Stimulated activated CD8-positive, alpha-beta memory T cell treated with anti-CD3 and anti-CD28 coated beads, Interleukin-4, amount 100 ng/mL, for 4 hours (primary cell): ENCODE measurements at places on chromosomes 5 and 9.

GRCh38 chr9:108496846-108497245, 358.9 kb downstream of the ACTL7B start:
- DNase-seq, result no peak

DNA sequence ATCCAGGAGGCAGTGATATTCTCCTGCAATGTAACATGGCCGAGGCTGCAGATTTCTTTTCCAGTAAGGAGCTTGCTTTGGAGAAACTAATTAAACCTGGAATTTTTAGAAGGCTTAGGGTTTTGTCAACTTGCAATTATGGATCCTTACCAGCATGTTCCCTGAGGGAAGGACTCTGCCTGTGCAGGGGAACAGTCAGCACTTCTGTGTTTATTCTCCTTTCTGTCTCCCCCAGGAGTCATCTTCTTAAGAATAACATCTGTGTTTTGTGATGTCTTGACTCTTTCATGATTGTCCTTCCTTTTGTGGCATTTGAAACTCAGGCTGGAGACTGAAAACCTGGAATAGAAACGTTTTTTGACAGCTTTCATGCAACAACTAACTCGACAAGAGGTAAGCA, 80.5 kb upstream of the TNFSF8 start:
- no peak for DNase-seq

GRCh38 chr5:160626322-160626721, 204.7 kb downstream of the PTTG1 start:
- DNase-seq, result no peak

GRCh38 chr9:69264526-69264925, 60.5 kb upstream of the ENTREP1 start:
- DNase-seq, result no peak

- DNase-seq, result no peak
These were observed 143.5 kb downstream of the CDK5RAP2 start for GRCh38 chr9:120436446-120436845.

- no peak for DNase-seq
These were observed 269.8 kb upstream of the RFX3 start for GRCh38 chr9:3795556-3795955.

DNA sequence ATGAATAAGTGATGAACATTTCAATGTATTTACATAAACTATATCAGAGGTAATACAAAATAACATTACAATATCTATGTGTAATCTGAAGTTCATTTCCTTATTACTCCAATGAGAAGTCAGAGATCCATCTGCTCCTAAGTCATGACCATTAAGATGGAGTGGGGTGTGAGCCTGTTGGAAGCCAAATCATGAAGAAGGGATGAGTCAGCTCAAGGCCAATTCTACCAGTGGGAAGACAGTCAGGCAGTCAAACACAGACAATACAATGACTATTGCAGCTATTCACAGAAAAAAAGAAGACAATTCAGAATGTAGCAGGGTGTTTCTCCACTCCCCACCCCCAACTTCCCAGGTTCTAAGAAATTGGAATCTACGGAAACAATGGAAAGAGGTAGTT, 155.0 kb downstream of the NFIB start:
- DNase-seq, result no peak

DNA sequence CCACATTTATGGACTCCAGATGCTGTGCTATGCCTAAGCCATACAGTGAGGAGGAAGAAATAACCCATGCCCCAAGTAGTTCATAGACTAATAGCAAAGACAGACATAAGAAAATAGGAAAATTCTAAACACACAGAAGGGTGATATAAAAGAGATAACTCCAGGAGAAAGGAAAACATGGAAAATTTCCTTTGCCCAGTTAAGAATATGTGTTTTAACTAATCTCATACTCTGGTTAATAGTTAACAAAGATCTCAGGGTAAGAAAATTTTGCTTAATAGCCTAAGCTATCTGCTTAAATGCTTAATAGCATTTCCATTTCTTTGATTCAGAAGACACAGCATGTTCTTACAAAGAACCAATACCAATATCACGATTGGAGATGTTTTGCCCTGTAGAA, 358.0 kb downstream of the MSX2 start:
- no peak for DNase-seq

GRCh38 chr5:43305948-43306565, 7.2 kb downstream of the HMGCS1 start:
- DNase-seq, result no peak
